ENCODE measurements at places on chromosomes 2 and 18.
A peak's percentile ranks its signal among the peaks of the same experiment; 100 is the strongest.

DNA sequence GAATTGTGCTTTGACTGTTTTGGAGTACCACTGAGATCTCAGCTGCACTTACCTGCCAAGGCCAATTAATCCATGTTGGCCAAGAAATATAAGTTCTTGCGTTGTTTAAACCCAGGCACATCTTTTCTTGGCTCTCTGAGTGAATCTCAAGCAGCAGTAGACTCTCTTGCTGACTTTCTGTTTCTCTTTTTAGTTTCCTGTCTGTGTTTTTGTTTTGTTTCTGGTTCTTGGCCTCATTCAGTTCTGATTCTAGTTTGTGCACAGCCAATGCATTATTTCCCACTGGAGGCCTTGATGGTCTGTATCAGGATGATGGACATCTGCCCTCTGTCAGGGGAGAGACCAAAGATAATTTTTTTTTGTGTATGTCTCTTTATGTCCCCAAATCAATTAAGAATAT, 379.4 kb downstream of the CDH2 start:
- no peak for DNase-seq

- no peak for DNase-seq
Observed at GRCh38 chr2:230773039-230773773, 60.6 kb downstream of the CAB39 start.

GRCh38 chr18:51852681-51853080, 487.3 kb upstream of the DCC start:
- no peak for DNase-seq

- DNase-seq, result no peak
Observed at GRCh38 chr2:42492691-42493467, 903 bp downstream of the KCNG3 start.

- DNase-seq, result no peak
Observed at GRCh38 chr2:198525211-198525969, 721.0 kb downstream of the PLCL1 start.

- DNase-seq, result no peak
Observed at GRCh38 chr18:63199743-63200241, 119.8 kb downstream of the BCL2 start.

DNA sequence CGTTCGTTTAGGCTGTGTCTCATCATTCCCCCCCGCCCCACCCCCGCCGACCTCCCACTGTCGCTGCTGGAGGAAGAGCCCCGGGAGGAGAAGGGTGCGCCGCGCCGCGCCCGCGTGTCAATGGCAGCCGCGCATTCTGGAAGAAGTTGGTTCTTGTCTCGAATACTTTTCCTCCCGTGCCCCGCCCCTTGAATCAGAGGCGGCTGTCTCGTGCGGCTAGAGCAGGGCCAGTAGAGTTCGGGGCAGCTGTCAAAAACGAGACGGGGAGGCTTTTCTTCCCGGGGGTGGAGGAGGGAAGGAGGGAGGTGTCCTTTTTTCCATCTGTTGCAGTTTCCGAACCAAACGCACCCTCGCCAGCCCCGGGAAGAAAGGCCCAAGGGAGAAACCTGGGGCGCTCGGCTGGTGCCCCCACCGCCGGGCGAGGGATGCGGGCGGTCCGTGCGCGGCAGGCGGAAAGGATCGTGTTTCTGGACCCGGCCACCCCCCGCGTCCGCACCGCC, 410 bp upstream of the TGIF1 start:
- DNase-seq, result no peak

GRCh38 chr2:55425431-55425831, 5.8 kb upstream of the CCDC88A start:
- DNase-seq, result no peak

DNA sequence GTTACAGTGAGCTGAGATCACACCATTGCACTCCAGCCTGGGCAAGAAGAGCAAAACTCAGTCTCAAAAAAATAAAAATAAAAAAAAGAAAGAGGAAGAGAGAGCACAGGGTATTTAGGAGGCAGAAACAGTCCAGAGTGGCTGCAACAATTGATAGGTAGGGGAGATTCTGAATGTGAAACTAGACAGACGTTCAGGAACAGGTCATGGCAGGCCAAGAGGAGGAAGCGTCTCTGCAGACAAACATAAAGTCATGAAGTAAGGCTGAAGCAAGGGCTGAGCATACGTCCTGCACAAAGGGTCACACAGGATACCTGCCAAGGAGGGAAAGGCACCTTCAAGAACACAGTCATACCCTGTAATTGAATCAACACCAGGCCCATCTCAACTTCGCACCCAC, 64.1 kb upstream of the ZNF532 start:
- DNase-seq, result no peak

- no peak for DNase-seq
Observed at GRCh38 chr2:69292256-69292655, 94.8 kb downstream of the GFPT1 start.

GRCh38 chr18:48991676-48992075, 40.9 kb upstream of the SMAD7 start:
- DNase-seq, result no peak

- peak; percentile 65 for DNase-seq
Observed at GRCh38 chr2:42141687-42142546, 27.2 kb upstream of the EML4 start.

DNA sequence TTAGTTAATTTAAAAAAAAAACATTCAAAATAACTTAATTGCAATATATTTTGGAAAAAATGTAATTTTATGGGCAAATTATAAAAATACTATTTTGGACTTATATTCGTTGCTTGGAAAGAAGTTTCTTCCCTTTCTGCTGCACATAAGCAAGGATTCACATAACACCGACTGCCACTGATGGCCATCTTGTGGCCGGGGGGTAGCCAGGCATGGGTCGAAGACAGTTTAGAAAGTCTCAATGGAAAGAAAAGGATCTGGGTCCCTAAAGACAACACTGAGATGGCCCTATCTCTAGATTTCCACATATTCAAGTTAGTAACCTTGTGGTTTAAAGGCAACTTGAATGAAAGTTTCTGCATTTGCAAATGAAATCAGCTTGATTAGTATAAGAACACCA, 318.6 kb downstream of the AKAIN1 start:
- DNase-seq, result no peak

DNA sequence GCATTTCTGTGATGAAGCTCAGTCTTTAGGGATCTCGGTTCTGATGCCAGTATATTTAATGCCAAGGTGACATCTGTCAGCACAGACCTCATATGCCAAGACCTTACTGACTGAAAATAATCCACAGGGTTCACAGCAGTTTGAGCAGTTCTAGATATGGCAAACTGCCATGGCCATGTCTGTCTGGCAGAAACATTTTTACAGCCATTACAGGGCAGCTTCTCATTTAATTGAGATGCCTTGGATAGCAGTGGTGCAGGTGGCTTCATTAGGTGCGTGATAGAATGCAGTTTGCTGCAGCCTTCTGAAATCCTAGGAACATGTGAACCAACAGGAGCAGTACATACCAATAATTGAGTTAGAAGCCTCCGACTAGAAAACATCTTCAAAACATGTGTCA, 510.6 kb downstream of the XIRP2 start:
- no peak for DNase-seq

DNA sequence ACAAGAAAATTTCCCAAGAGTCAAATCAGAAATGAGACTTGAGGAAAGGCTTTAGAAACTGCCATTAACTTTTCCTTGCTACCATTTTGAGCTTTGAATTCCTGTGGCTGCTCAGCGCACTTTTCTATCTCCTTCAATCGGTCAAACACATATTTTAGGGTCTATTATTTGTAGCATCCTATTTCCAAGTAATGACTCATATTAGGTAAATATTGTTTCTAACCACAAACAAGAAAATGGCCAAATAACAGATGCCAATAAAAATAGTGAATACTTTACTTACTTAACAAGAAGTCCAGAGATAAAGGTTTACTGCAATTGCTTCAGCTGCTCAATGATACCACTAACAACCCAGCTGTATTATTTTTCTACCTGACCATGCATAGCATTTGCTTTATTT, 29.7 kb upstream of the CCDC178 start:
- no peak for DNase-seq

- DNase-seq, result no peak
Observed at GRCh38 chr2:213042262-213042661, 109.2 kb downstream of the IKZF2 start.

- DNase-seq, result no peak
Observed at GRCh38 chr2:196598846-196599245, 40.7 kb upstream of the CCDC150 start.

DNA sequence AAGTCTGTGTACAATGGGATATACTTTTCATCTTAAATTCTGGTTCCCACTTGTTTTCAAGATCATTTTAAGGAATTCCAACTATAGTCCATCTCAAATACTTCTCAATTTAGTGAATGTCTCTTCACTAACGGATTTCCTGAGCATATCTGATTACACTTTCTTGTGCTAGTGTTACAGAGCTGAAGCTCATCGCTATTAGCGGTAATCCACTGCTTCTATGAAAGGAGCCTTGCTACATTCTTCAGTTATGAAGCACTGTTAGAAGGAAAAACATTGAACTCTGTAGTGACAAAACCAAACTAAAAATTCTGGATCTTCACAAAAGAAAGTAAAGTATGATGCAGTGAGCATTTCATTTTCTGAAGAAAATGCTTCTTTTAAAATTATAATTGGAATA, 72.0 kb downstream of the AGPS start:
- no peak for DNase-seq

- no peak for DNase-seq
Observed at GRCh38 chr2:132669908-132670495, at the start of gene LYPD1. TSS of gene LYPD1 (minus strand) at chr2:132670205. CDS start at chr2:132669932, 273 bp downstream.

GRCh38 chr2:62663411-62663810, 42.1 kb upstream of the EHBP1 start:
- no peak for DNase-seq

GRCh38 chr2:37570773-37571586, 100.5 kb downstream of the CDC42EP3 start:
- no peak for DNase-seq

DNA sequence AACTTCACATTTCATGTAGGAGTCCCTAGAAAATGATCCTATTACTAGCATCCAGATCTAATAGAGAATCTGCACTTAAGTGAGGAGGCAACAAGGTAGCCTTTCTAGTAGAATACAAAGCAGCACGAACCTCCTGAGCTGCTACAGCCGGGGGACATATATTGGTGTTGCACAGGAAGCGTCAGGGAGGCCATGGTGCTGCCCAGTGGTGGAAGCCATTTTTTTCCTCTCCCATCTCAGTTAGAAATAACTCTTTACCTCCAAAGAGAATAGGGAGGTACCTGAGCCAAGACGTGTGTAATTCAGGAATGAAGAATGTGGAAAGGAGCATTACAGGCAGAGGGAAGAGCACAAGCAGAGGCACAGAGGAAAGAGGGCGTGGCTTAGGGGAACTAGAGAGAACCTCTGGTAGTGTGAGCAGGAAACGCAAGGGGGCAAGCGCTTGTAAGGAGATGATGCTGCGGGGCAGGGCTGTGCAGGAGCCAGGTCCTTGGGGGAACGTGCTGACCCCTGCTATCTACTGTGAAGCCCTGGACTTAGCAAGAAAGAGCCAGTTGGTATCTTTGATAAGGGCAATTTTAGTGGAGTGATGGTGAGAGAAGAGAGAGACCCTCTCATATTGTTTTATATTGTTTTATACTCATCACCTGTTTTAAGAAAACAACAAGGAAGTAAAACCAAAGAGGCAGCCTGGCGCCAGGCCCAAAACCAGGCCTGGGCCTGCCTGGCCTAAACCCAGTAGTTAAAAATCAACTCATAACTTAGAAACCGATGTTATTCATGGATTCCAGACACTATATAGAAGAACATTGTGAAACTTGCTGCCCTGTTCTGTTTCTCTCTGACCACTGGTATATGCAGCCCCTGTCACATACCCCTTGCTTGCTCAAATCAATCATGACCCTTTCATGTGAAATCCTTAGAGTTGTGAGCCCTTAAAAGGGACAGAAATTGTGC, 50.0 kb upstream of the TTC39C start:
- DNase-seq, result no peak

- DNase-seq, result no peak
Observed at GRCh38 chr2:223056701-223057418, 4.9 kb downstream of the KCNE4 start.

DNA sequence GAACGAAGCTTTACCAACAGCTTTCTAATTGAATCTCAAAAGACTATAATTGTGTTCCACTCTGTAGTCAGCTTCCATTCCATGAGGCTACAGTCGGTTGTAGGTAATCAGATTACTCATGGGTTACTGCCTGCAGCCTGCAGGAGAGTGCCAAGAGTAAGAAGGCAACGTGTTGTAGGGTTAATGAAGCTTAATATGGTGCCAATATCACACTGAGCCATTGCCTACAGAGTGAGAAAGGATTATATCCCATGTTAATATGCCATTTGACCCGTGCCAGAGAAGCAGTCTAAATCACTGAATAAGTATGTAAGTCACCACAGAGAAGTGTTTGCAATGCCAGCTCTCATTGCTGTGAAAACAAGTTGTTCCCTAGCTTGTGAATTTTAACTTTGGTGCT, 734.5 kb upstream of the ACVR2A start:
- DNase-seq, result no peak

GRCh38 chr2:96987301-96987909, 1.0 kb upstream of the FAM178B start:
- DNase-seq, result no peak

- no peak for DNase-seq
Observed at GRCh38 chr2:220279840-220280239, 652.4 kb downstream of the SLC4A3 start.

DNA sequence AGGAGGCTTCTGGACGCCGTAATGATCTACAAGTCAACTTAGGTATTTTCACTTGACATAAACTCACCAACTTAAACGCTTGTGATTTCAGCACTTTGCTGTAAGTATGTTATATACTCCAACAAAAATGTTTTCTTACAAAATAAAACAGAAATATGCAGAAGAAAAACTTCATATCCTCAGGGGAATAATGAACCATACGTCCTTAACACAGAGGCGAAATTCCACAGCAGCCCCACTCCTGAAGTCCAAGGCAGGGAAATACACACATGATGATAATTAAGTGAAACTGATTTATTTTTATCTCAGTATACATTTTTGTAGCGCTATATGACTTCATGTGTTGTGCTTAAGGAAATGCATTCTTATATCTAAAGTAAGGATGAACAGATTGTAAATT, 335.4 kb upstream of the VWC2L start:
- DNase-seq, result no peak
